ENCODE measurements at places on chromosomes 2 and 18.

DNA sequence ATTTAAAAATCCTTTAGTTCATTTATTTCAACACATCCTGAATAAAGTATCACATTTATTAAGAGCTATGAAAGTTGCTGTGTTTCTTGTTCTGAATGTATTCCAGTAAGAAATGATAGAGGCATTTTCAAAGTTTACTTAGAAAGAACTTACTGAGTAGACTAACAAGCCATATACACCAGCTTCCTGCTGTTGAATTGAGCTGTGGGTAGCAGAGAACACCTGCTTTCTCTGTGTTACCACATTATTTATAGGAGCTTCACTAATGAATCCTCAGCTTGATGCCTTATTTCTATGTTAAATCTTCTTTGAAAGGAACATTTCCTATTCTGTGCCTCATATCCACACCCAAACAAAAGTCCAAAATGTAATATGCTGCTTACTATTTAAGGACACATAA lies 115.4 kb downstream of the CCDC141 start:
- DNase-seq = no peak

DNA sequence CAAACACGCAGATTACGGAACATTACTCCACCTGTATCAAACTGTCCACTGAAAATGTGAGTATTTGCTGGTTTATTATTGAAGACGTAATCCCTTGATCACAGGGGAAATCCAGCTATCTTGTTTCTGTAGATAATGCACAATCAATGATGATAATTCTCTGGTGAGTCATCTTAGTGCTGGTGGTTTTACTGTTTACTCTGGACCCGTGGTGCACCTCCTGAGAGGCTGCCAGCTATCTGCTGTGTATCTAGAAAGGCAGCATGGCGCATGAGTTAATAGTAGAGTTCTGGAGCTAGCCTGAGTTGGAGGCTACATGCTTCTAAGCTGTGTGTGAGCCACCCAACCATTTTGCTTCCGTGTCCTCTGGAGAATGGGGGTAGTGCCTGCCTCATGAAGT lies 6.5 kb downstream of the NCAPH start:
- no peak for DNase-seq

DNA sequence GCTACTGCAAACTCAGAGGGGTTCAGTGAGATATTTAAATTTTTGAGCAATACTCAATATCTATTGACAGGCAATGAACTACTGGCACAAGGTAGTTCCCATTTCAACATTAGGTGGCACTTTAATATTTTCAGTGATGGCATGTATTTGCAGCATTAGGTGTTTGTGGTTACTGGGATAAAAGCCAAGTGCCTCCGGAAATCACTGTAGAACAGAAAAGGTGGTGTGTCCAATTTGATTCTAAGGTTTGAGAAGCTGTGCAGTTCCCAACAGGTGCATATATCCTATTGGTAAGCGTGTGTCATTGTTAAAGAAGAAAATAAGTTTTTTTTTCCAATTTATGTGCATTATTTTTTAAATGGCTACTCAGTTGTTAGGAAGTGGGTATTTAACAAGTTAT lies 41.3 kb downstream of the NABP1 start:
- DNase-seq = no peak

DNA sequence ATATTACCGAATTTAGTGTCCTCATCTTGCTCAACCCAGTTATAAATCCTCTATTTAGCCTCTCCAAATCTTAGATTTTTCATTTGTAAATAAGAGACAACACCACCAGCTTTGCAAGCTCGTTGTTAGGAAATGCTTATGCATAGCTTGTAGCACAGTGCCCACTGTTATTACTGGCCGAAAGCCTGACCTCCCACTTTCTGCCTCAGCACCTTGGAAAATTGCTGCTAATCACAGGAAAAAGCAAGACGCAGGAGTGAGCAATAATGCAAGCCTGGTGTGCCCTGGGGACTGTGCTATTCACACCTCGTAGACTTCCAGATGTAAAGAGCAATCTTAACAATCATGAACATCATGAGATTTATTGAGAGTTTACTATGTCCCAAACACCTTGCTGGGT lies 124.2 kb upstream of the ARL4C start:
- DNase-seq = no peak

DNA sequence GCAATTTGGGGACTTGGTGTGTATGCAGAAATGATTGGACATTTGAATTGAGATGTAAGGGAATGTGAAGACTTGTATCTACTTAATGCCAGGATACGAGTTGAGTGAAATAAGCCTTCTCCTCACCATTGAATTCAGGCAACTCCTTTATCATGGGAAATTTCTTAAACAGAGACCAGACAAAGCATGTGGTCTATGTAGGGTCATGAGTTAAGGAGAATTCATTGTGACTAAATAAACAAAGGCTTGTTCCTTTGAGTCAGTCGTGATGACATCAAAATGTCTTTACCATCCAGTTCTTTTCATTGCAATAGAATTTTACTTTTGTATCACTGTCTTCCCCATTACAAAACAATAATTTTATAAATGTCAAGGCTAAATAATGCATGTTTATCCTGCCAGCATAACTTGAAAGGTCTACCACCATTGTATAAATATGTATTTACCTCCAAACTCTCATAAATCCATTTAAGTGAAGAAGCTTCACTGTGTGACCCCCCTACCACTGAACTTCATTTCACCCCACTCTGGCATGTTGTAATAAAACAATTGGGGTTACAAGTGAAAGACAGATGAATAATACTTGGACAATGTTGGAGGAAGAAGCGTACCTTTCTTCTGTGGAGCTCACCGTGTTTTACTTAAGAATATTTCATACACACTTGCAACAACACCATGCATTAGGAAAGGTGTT lies 149.4 kb downstream of the EPHA4 start:
- no peak for DNase-seq

- DNase-seq = no peak
Observed at GRCh38 chr2:57373530-57373929, 673.1 kb upstream of the VRK2 start.

DNA sequence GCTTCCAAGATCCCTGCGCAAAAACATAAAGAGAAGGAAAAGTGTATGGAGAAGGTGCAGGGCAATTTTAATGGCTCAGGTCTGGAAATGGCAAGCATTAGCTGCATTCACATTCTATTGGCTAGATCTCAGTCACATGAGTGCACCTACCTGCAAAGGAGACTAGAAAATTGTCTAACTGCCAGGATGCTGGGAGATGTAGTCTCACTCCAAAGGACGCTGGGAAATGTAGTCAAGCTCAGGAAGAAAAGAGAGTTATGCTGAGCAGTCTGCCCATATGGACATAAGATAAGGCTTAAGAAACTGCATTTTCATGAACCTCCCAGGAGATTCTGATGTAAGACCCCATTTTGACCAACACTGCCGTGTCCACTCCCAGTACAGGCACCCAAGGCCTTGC lies 9.5 kb upstream of the KLHL29 start:
- DNase-seq = no peak

- DNase-seq = no peak
Observed at GRCh38 chr18:35239314-35239713, 1.5 kb upstream of the ZNF397 start.

DNA sequence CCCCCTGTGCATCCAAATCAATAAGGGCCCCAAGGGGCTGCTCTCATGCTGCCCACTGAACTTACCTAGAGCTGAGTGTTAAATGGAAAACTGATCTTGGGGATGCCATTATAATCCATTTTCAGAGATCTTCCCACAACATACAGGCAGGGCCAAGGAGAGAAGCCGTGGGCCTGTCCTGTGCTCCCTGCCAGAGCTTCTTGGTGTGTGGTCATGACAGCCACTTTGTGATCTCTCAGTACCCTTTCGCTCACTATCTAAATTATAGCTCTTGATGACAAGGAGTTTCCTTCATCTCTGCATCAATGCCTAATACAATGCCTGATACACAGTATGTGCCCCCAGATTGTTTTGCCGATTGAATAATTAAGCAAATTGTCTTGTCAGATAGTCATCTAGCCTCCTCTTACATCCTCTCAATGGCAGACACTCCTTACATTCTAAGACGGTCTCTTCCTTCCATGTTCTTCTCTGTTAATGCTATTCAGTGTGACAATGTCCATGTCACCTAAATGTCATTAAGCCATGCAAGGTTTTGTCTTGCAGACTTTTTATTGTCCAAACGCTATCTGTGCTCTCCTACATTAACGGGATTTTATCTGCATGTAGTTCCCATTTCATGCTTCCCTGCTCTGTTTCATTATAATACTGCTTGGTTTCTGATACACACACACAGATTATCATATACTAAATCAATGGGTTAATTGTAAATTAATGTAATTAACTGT lies 5.9 kb downstream of the CSRNP3 start:
- DNase-seq = no peak

DNA sequence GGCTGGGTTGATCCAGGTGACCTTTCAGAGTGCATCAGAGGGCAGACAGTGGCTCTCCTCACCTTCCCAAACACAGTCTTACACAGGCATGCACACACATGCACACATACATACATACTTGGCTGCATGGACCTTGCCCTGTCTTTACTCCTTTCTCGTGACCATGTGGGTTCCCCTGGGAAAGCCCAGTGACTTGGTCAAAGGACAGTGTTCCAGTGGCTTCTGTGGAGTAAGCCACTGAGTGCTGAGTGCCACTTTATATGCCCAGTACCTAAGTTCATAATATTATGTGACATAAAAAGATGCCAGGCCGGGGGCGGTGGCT lies 249.4 kb downstream of the MYCN start:
- no peak for DNase-seq

DNA sequence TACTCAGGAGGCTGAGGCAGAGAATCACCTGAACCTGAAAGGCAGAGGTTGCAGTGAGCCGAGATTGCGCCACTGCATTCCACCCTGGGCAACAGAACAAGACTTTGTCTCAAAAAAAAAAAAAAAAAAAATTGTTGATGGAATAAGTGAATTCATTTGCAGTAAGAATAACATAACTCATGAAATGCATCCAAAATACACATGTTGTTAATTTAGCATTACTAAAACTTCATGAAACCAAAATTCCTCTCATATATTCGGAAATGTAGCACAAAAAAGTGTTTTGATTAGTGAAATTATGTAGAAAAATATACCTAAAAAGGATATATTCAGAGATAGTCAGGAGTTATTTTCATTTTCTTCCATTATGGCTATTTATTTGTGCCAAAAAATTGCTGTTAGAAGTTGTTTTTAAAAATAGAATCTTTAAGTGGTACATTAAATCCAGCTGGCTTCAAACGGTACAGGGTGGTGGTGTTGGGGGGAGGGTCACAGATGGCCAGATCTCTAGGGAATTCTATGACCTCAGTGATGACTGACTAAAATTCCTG lies 78.2 kb upstream of the UGP2 start:
- no peak for DNase-seq

DNA sequence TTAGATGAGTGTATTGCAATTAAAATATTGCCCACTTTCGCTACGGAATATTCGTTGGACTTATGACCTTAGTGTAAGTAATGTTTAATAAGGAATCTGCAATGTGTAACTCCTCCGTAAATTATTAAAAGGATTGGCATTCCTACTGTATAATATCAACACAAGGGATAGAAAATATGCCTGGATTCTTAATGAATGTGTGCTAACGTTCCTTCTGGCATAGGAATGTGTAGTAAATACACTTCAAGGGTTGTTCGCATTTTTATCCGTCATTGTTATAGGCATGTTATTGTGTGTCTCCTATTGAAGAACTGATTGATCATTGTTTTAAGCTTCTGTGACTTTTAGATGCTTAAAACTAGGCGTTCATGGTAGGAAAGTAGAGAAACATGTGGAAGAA lies 134.5 kb downstream of the NEDD4L start:
- no peak for DNase-seq

- DNase-seq = no peak
Observed at GRCh38 chr2:120880381-120880780, 144.7 kb downstream of the GLI2 start.

DNA sequence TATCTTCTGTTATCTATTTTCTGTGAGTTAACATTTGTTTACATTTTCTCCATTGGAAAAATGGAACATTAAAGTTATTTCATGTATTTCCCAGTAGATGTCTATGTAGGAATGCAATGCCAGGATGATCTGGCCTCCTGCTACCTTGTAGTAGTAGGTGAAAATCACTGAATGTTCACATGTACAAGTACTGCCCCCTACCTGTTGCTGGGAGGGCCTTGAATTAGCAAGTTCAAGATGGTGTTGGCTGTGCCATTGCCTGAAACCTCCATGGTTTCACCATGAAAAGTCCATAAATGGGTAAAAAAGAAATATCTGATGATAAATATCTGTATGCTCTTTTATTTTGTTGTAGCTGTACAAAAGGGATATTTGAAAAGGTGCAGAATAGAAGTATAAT lies 30.7 kb downstream of the XRCC5 start:
- DNase-seq = no peak

GRCh38 chr2:223897669-223898330 lies 47.3 kb downstream of the WDFY1 start:
- DNase-seq = no peak

DNA sequence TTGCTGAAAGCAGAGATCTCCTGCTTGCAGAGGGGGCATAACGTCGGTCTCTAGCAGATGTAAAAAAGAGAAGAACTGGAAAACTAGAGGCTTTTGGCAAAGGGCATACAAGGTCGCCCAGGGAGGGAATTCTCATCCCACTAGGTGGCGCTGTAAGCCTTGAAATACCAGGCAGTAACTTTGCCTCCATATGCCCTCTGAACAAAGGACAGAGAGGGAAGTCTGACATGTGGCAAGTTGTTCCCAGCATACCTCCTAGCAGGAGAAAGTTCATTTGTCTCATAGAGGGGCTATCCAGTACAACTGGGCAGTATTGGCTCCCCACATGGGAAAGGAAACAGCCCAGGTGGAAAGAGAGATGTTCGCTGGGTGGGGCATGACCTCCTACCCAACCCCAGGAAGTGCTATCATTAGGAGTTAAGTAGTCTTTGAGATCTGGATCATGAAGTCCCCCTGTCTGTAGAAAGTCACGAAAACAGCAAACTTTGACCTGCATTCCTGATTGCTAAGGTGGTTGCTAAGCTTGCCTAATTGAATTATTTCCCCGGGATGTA lies 39.9 kb downstream of the STK17B start:
- no peak for DNase-seq

DNA sequence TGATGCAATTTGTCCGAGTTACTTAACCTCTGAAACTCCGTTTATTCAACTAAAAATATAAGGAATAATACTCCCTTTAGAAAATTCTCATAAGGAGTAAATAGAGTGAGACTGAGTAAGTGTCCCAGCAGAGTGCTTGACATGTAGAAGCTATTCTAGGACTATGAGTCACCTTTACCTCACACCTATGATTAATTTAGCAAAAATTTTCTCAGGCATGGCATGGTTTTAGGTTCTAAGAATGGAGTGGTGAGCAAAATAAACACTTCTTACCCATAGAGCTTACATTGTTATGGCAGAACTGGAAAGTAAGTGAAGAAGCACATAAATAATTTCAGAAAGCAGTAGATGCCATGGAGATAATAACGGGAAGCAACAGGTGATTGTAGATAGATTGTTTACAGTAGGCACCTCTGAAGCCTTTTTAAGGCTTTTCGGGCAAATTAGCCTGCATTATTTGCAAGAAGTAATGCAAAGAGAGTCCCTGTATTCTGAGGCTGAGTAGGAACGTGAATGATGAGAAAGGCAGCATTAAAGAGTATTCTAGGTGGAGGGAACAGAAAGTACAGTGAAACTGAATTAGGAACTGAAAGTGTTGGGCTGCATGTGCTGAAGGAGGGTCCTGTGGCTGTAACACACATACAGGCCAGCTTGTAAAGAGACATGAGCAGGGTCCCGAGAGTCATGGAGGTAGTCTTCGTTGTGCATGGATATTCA lies 209.2 kb downstream of the ZNF407 start:
- no peak for DNase-seq

- DNase-seq = no peak
Observed at GRCh38 chr2:41027095-41027494, 575.2 kb upstream of the SLC8A1 start.
